ENCODE measurements at places on chromosomes 7 and 10. TPM values are rescaled to one million over a fixed set of nuclear protein-coding genes. Genes with fewer than 3 reads are reported as not detected.

DOCK1 gene
- total RNA-seq: 79.2 TPM

DNA sequence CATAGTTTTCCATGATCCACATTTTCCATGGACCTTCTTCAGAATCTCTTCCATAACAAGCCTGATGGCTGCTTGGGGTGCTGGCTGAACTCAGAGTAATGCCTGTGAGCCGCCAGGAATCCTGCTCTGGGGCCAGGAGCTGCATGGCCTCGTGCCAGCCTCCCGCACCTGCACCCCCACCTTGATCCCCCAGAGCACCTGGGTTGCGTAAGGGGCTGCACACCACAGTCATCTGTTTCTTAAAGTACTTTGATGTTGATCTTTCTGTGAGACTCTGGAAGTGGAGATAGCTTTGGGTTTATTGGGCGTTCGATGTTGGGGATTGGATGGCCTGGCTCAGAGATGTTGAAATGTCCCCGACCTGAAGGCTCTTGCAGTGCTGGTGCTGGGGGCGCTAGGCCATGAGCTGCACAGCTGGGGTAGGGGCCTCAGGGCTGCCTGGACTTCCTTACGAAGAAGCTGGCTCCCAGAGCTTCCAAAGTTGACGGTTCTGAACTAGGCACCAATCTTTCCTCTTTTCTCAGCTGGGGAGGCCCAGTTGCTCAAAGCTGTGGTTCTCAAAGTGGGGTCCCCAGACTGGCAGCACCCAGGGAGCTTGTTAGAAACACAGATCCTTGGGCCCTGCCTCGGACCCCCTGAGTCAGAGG is 534.0 kb downstream of the DNAJB6 start:
- H3K36me3 ChIP-seq: no peaks in the 10 kb centered on the region
- no peak overlapping the region for H3K27ac ChIP-seq
- DNase-seq: no peak
- no peak overlapping the region for H3K4me3 ChIP-seq
- H3K27me3 ChIP-seq: no peaks in the 10 kb centered on the region
- no peaks in the 10 kb centered on the region for H3K4me1 ChIP-seq

DNA sequence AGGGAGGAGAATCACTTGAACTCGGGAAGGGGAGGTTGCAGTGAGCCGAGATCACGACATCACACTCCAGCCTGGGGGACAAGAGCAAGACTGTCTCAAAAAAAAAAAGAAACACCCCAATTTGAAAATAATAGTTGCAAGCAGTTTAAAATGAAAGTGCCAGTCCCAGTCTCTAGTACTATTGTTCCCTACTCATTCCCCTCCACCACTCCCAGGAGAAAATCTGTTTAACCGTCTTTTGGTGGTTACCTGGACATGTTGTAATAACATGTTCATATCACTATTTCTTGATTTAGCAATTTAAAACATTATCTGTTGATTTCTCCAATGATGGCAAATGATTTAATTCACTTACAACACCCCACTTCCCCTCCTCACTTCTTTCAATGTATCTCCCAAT is 44.7 kb downstream of the KIFBP start:
- no peaks in the 10 kb centered on the region for H3K27me3 ChIP-seq
- H3K27ac ChIP-seq: no peak overlapping the region
- no peak for DNase-seq
- no peak overlapping the region for H3K4me3 ChIP-seq

- H3K4me1 ChIP-seq: no peaks in the 10 kb centered on the region
- H3K27me3 ChIP-seq: no peaks in the 10 kb centered on the region
- H3K27ac ChIP-seq: no peak overlapping the region
- H3K4me3 ChIP-seq: no peak overlapping the region
- H3K36me3 ChIP-seq: peaks cover 47% of the 10 kb centered on the region
- no peak for DNase-seq
Measured at GRCh38 chr7:148783801-148784527, 85.3 kb downstream of the CUL1 start.

DNA sequence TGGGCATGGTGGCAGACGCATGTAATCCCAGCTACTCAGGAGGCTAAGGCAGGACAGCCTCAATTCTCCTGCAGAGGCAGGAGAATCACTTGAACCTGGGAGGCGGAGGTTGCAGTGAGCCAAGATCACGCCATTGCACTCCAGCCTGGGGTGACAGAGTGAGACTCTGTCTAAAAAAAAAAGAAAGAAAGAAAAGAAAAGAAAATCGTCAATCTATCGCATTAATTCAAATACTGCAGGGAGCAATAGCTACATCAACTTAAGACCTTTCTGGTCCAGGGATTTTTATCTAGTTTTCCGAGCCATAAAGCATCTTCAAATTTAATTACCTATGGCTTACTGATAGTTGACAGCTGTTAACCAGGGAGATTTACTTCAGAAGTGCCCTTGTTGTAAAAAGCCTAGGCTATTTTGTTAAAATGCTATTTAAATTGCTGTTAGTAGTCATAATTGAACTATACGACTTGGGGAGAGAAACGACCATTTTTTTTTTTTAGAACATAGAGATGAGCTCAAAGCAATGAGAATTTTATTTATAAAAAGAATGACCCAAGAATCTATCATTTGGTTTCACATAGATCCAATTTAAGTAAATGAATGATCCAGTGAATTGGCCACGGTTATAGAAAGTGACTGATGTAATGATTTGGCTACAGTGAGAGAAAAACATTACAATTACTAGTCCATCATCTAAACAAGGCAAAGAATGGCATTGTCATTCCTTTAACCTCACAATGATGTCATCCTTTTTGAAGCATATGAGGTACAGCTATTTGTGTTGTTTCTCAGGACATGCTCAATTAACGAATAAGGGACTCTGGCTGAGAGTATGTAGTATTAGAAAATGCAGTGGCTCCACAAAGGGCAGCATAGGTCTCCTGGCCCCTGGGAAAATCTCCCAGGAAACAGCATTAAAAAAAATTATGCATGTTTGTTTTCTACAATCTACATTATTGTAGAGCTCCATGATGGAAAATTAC is 85.3 kb downstream of the SEMA3C start:
- no peaks in the 10 kb centered on the region for H3K27me3 ChIP-seq
- no peaks in the 10 kb centered on the region for H3K36me3 ChIP-seq
- no peak overlapping the region for H3K4me3 ChIP-seq
- DNase-seq: peak; percentile 75
- no peak overlapping the region for H3K27ac ChIP-seq
- peaks cover 3% of the 10 kb centered on the region for H3K4me1 ChIP-seq

DNA sequence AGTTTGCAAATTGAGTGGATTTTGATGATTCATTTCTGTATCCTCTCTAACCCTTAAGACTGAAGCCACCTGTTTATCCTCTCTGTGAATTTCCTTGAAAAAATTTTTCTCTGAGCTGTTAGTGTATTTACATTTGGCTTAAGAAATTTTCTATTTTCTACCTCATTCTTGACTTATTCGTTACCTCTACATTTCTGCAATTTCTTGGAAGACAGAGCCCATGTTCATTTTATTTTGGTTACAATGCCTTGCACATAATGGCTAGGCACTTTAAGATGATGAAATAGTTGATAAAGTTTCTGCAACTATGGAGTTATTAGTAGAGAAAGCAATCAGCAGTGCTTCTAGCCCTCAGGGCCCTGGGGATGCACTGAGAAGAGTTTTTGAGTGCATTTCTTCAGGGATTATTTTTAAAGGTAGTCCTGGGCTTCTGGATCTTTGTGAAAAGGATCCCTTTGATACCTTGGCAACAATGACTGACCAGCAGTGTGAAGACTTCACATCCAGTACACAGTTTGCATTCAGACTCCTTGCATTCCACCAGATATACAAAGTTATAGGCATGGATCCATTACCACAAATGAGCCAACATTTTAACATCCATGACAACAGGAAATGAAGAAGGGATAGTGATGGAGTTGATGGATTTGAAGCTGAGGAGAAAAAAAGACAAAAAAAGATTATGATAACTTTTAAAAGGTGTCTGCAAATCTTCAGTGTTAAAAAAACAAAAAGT is 68.2 kb downstream of the CH25H start:
- H3K27me3 ChIP-seq: no peaks in the 10 kb centered on the region
- H3K27ac ChIP-seq: peak overlapping the region; percentile 79
- DNase-seq: peak; percentile 52
- H3K4me1 ChIP-seq: no peaks in the 10 kb centered on the region

GRCh38 chr7:339062-339342 is 49.0 kb downstream of the FOXL3 start:
- no peak for DNase-seq
- no peak overlapping the region for H3K4me3 ChIP-seq
- H3K4me1 ChIP-seq: no peaks in the 10 kb centered on the region
- no peak overlapping the region for H3K27ac ChIP-seq
- no peaks in the 10 kb centered on the region for H3K36me3 ChIP-seq

DNA sequence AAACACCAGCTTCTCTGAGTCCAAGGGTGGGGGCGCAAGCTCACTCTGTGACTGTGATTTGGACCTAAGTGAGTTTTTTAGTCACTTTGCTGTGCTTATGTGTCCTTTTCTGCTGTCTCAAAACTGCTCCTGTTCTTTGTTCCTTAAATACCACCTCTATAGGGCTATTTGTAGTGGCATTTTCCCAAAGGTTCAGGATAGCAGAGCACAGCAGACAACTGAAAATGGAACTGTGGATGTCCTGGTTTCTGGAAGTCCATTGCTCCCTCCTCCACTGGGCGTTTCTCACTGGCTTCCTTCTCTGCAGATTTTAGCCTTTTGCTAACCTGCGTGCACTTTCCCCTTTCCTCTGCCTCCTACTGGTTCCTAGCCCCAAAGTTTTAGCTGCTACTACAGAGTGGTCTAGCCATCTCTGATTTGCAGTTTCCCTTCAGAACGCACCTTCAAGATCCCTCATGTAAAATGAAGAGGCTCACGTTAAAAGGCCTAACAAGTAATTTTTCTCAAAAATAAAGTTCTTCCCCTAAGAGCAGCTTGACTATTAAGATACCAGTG is 25.6 kb downstream of the BLVRA start:
- no peak overlapping the region for H3K27ac ChIP-seq
- H3K36me3 ChIP-seq: peaks cover 4% of the 10 kb centered on the region
- no peak overlapping the region for H3K4me3 ChIP-seq
- no peak for DNase-seq
- no peaks in the 10 kb centered on the region for H3K27me3 ChIP-seq

All from IMR-90 (cell line).